ENCODE measurements at places on chromosomes 3 and 15. TPM values are rescaled to one million over a fixed set of nuclear protein-coding genes. Genes with fewer than 3 reads are reported as not detected.
A peak's percentile ranks its signal among the peaks of the same experiment; 100 is the strongest.

The MME gene
- total RNA-seq: 79.0 TPM

The CRBN gene
- total RNA-seq: 44.8 TPM

The GOLGA6C gene
- not detected for total RNA-seq

The SPTBN5 gene
- 7.2 TPM for total RNA-seq

The ATP13A5 gene
- total RNA-seq: 2.1 TPM

The CLEC3B gene
- total RNA-seq: 29.0 TPM

The EEFSEC gene
- 17.6 TPM for total RNA-seq

The BCL2A1 gene
- total RNA-seq: 81.9 TPM

The FSD2 gene
- total RNA-seq: not detected

GRCh38 chr3:177196456-177197040, 734 bp downstream of the TBL1XR1 start:
- peak; percentile 89 for DNase-seq
- peaks cover 24% of the 10 kb centered on the region for H3K4me1 ChIP-seq

DNA sequence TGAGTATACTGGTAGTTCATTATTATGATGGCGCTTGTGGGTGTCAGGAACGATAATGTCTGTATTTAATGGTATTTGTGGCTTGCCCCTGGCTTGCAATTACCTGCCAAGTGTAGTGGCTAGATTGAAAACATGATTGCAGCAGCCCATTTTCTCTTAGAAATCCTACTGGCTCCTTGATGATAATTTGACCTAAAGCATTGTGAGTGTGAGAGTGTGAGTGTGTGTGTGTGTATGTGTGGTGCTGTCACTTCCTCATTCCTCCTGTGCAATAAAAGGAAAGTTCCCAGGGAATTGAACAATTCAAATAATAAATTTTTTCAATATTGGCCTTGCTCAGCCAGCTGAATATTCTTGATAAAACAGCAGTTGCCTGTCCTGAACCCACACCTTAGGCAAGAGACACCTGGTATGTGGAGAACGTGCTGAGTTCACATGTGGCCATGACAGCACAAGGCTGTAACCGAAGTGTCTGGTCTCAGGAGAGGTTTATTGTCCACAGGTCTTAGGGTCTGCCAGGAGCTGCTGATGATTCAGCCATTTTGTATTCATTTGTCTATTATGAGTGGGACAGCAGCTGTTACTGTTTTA, 193.3 kb downstream of the CD47 start:
- no peak overlapping the region for H3K27ac ChIP-seq
- no peaks in the 10 kb centered on the region for H3K4me1 ChIP-seq
- no peaks in the 10 kb centered on the region for H3K36me3 ChIP-seq
- no peak overlapping the region for H3K4me3 ChIP-seq

DNA sequence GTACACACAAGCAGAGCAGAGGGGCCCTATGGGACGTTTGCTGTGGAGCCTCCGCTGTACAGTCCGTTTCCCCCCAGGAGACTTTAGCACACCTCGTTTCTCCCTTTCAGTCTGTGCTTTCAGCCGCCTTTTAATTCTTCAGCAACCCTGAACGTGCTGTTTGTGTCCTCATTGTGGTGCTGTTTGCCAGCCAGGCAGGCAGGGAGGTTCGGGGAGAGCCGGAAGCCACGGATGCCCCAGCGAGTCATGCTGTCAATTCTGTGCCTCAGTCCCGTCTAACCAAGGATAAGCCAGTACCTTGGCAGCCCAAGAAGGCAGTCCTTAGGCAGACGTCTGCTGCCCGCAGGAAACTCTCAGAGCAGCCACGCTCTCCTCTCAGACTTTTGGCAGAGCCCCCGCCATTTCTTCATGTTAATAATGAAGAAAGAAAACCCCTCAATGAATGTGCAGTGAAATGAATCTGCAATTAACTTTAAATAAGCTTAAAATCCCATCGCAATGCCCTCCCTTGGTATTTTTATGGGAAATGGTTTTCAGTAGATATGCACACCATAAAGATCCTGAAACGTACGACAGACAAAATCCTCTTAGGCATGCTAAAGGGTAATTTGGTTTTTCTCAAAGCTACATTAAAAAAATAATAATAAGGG, 158.6 kb downstream of the UACA start:
- peak; percentile 22 for DNase-seq
- H3K27me3 ChIP-seq: no peaks in the 10 kb centered on the region
- H3K27ac ChIP-seq: peak overlapping the region; percentile 64
- peaks cover 14% of the 10 kb centered on the region for H3K4me1 ChIP-seq
- H3K36me3 ChIP-seq: no peaks in the 10 kb centered on the region

DNA sequence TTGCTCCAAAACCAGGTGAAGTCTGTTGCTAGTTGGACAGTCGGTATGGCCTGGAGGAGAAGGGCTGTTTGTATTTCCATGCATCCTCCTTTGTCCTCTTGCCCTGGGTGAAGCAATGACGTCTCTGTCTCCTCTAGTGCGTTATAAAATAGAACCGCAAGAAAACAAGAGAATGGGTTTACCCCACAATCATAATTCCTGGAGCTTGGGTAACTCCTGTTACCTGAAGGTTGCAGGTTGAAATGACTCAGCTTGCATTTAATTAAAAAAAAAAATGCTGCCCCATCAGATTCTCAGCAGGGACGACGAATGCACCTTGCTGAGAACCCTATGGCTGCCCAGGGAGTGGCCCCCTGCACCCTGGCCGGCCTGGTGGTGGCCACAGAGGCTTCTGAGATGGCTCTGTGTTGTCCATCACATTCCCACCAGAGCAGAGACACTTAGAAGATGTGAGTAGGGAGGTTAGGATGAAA, 228.2 kb upstream of the BHLHE40 start:
- H3K4me3 ChIP-seq: no peak overlapping the region
- no peaks in the 10 kb centered on the region for H3K27me3 ChIP-seq
- H3K4me1 ChIP-seq: peaks cover 28% of the 10 kb centered on the region
- DNase-seq: no peak
- H3K36me3 ChIP-seq: no peaks in the 10 kb centered on the region

- no peaks in the 10 kb centered on the region for H3K4me1 ChIP-seq
- no peaks in the 10 kb centered on the region for H3K36me3 ChIP-seq
- H3K4me3 ChIP-seq: no peak overlapping the region
- DNase-seq: no peak
- H3K27ac ChIP-seq: no peak overlapping the region
Observed at GRCh38 chr3:85726241-85726640, 767.5 kb downstream of the CADM2 start.

GRCh38 chr15:96500508-96500907, 170.0 kb downstream of the NR2F2 start:
- no peaks in the 10 kb centered on the region for H3K4me1 ChIP-seq
- H3K4me3 ChIP-seq: no peak overlapping the region
- H3K27me3 ChIP-seq: no peaks in the 10 kb centered on the region
- no peak for DNase-seq
- no peak overlapping the region for H3K27ac ChIP-seq
- H3K36me3 ChIP-seq: no peaks in the 10 kb centered on the region

- no peaks in the 10 kb centered on the region for H3K36me3 ChIP-seq
- no peak for DNase-seq
- no peak overlapping the region for H3K4me3 ChIP-seq
- H3K4me1 ChIP-seq: no peaks in the 10 kb centered on the region
Observed at GRCh38 chr15:69530991-69531664, 78.5 kb downstream of the RPLP1 start.

DNA sequence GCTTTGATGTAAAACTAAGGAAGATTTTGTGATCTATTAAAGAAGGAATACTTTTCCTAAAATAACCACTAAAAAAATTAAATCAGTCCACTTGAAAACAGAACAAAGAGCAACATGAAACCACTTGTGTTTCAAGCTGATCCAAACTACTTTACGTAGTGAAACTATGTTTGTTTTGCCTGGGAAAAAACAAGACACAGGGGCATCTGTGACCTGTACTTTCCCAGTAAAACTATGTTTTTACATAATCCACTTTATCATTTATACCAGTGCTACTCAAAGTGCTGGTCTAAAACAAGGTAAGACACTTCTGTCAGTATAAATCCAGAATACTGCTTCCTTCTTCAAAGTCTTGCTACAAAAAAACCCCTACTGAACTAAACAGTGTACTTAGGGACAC, 56.7 kb downstream of the SPG11 start:
- no peak for DNase-seq
- H3K36me3 ChIP-seq: peaks cover 97% of the 10 kb centered on the region
- no peak overlapping the region for H3K4me3 ChIP-seq
- H3K27me3 ChIP-seq: no peaks in the 10 kb centered on the region
- H3K4me1 ChIP-seq: no peaks in the 10 kb centered on the region

DNA sequence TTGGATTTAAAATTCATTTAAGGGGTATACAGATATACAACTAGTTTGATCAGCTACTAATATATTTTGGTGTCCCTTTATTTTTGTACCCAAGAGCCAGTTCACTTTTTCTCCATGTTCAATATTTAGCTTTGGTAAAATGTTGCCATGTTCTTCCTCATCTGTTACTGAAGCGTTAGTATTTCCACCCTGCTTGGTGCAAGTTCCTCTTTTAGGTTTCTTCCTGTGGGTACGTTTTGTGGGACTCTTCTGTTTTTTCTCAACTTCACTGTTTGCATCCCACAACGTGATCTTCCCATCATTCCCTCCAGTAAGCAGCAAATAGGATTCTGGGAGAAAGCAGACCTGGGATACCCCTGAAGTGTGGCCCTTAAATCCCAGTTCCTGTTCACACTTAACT, 14.1 kb downstream of the WDR53 start:
- no peaks in the 10 kb centered on the region for H3K27me3 ChIP-seq
- no peak for DNase-seq
- H3K4me1 ChIP-seq: no peaks in the 10 kb centered on the region
- H3K4me3 ChIP-seq: no peak overlapping the region
- H3K27ac ChIP-seq: no peak overlapping the region
- H3K36me3 ChIP-seq: no peaks in the 10 kb centered on the region

GRCh38 chr15:27844018-27844666, 255.0 kb downstream of the OCA2 start:
- no peaks in the 10 kb centered on the region for H3K27me3 ChIP-seq
- H3K4me3 ChIP-seq: no peak overlapping the region
- H3K4me1 ChIP-seq: no peaks in the 10 kb centered on the region
- no peak for DNase-seq
- H3K27ac ChIP-seq: no peak overlapping the region
- no peaks in the 10 kb centered on the region for H3K36me3 ChIP-seq

- H3K27me3 ChIP-seq: no peaks in the 10 kb centered on the region
- no peak overlapping the region for H3K27ac ChIP-seq
- no peak overlapping the region for H3K4me3 ChIP-seq
- H3K4me1 ChIP-seq: peaks cover 4% of the 10 kb centered on the region
- no peak for DNase-seq
Observed at GRCh38 chr15:52730173-52730572, 51.0 kb upstream of the ATOSA start.

- H3K4me3 ChIP-seq: no peak overlapping the region
- H3K36me3 ChIP-seq: no peaks in the 10 kb centered on the region
- H3K4me1 ChIP-seq: no peaks in the 10 kb centered on the region
- no peaks in the 10 kb centered on the region for H3K27me3 ChIP-seq
- H3K27ac ChIP-seq: no peak overlapping the region
Observed at GRCh38 chr3:67215690-67216089, 217.6 kb downstream of the KBTBD8 start.

DNA sequence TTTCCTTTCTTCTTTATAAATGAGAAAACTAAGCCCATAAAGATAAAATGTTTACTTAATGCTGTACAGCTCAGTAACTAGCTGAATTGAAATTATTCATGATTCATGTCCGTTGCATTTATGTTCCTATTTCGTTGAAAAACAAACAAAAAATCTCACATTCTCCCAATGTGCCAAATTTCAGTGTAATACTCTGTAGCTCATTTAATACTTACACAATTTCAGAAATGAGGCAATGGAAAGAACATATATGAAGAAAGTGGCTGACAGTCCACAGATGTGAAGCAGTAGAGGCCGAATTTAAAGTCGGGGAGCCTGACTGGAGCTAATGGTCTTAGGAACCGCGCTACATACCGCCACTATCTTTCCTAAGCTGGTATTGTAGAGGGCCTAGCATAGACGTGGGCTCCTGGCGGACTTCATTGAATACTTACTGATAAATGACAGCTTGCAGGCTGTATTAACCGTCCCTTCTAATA, 651 bp downstream of the PLSCR2 start:
- no peaks in the 10 kb centered on the region for H3K27me3 ChIP-seq
- no peak for DNase-seq
- no peaks in the 10 kb centered on the region for H3K36me3 ChIP-seq
- H3K27ac ChIP-seq: peak overlapping the region; percentile 87
